RKO (cell line): ENCODE measurements at places on chromosomes 3 and 15.

DNA sequence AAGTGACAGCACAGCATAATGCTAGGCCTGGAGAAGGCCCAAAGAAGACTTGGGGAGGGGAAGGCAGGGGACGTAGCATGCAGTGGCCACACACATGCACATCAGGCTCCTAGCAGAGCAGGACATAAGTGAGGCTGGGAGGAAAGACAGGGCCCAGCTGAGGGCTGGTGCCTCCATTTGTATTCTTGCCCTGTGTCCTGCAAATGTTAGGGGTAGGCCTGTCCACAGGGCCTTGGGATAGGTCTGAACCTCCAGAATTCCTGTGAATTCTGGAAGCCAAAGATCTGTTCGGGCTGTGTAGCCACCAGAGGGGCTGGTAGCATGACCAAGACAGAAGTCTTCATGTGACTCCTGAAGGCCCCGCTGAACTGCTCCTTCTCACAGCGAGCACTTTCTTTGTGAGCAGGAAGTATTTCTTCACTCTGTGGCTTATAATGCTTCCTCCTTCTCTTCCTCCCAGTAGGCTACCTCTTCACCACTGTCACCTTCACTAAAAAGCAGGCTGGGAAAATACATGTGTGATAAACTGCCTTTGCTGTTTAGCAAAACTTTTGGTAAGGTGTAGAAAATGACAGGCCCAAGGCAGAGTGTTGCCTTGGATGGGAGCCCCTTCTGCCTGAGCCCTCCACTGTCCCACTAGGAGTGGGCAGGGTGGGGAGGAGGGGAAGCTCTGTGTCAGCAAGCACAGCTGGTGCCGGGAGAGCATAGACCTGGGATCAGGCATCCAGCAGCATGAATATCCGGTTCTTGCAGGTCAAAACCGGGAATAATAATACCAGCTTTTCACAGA, 8.4 kb downstream of the CERS3 start:
- DNase-seq: no peak

GRCh38 chr15:83319771-83320170, 35.3 kb upstream of the BNC1 start:
- DNase-seq: no peak

DNA sequence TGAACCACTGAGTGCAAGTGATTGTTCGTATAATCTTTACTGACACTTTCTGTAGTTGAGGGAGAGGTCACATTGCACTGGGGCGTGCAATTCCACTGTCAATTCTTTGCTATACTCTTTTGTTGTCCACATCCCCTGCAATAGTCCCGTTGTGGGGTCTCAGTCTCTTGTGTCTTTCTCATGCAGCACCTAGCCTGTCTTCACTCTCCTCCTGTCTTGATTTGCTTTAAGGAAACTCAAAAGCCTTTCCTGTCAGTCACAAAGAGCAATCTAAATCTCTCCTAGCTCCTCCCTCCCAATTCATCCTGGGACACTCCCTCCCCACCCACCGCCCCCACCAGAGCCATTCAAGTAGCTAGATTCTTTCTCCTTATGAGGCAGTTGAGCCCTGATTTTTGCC, 13.2 kb upstream of the TMEM158 start:
- DNase-seq: no peak

DNA sequence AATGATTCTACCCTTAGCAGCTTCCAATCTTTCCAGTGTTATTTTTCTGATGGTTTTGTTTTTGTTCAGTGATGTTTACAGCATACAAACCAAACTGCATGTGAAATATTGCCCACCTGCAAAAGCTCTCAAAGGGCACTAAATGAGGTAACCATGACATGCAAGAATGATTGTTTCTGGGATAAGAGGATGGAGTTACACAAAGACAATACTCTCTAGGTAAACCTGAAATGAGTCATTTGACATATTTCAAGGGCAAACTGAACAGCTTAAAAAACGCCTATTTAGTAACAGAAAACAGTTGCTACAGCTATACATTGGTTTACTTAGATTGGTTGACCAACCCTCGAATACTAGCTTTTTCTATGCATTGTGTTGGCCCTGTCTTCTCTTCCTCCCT, 481.7 kb downstream of the ZPLD1 start:
- DNase-seq: no peak

- DNase-seq: no peak
These were observed 33.3 kb downstream of the RLBP1 start for GRCh38 chr15:89187986-89188514.

DNA sequence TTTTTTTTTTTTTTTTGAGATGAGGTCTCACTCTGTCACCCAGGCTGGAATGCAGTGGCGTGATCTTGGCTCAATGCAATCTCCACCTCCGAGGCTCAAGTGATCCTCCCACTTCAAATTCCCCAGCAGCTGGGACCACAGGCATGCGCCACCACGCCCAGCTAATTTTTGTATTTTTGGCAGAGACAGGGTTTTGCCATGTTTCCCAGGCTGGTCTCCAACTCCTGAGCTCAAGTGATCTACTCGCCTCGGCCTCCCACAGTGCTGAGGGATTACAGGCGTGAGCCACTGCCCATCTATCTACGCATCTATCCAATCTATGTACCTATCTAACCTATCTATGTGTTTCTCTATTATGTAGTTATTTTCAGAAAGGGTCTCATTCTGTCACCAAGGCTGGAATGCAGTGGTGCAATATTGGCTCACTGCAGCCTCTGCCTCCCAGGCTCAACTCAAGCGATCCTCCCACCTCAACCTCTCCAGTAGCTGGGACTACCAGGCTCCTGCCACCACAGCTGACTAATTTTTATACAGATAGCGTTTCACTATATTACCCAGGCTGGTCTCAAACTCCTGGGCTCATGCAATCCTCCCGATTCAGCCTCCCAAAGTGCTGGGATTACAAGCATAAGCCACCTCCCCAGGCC, 20.2 kb upstream of the GPX1 start:
- no peak for DNase-seq
